Stimulated activated naive CD8-positive, alpha-beta T cell treated with anti-CD3 and anti-CD28 coated beads, Interleukin-15, Interleukin-2, amounts not matched to agents 100 U/mL and 50 U/mL, for 24 hours (primary cell): ENCODE measurements at places on chromosomes 7 and 10.

DNA sequence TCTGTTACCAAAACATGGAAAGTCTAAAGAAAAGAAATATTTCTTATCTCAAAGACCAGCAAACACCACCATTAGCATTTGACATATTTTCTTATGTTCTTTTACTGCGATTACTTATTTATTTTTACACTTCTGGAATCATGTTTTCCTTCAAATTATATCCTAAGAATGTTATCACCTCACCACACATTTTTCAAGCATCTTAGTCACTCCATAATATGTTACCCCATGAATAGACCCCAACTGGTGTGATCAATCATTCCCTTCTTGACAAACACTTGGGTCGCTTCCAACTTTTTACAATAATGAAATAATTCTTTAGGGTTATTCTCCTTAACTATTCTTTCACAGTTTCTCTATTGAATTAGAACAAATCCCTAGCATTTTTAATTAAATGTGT lies 67.4 kb downstream of the AMPH start:
- DNase-seq, result no peak

DNA sequence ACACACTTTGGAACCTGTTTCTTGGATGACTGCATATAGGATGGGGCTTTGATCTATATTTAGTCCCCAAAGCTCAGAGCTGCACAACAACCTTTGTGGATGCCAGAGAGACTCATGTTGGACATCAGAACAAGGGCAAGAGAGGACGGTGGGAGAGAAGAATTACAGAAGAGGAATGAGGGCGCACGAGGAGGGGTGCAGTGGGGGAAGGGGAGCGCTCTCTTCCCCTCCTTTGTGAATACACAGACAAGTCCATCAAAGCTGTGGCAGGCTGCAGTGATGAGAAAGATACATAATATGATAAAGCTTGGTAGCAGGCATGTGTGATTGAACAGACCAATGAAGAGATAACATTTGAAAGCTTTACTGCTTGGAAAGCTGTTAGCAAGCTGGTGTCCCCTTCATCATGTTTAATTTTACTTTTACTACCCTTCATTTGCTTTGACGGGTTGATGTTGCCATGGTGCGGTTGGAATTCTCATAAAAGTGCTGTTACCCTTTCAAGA lies 857.8 kb downstream of the KCNMA1 start:
- DNase-seq, result no peak

GRCh38 chr7:36719083-36719632 lies 5.1 kb downstream of the AOAH start:
- no peak for DNase-seq

- DNase-seq, result peak; percentile 15
Measured at GRCh38 chr10:132058111-132058745, 7.5 kb upstream of the JAKMIP3 start.

DNA sequence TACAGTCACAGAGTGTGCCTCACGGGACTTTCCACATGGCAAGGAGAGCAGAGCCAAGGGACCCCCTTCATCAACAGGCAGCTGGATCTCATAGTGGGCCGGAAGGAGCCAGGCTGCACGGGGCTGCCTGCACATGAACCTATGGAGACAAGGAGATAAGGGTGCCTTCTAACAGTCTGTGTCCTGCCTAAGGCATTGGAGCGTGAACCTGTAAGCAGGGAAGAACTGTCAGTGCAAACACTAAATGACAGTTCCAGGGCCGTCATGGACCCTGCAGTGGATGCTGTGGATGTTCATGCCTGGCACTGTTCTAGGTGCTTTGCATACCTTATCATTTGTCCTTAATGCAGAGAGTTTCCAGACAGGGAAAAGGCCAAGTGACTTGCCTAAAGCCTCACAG lies 85.9 kb downstream of the WIPF3 start:
- no peak for DNase-seq

DNA sequence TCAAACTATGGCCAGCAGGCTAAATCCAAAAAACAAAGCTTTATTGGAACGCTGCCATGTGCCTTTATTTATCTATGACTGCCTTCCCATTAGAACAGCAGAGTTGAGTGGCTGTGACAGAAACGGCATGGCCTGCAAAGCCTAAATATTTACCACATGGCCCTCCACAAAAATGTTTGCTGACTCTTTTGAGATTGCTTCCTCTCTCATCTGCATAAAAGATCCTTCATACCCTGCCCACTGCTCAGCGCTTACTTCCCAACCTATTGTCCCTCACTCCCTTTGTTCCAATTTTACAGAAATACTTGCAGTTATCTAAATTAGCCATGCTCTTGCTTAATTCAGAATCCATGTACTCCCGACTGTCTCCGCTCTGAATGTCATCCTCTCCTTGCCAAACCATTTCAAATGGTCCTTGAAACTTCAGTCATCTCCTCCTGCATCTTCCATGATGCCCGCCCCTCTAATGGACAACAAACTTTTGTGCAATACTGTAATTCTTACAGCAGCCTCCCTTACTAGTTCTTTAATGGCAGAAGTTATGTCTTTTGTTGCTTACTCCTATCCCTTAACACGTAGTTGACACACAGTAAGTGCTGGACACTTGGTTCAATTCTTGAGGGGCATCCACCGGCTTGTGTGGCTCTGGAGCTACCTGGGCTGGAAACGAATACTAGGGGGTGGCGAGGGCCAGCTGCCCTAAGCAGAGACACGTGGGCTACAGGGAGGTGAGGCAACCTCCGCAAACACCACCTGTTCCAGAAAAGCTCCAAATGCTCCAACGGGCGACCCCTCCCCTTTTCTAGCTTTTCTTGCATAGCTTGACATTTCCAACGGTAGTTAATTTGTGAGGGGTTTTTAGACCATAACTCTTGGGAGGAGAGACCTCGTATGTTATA lies 832 bp downstream of the XRCC2 start:
- DNase-seq, result peak; percentile 34

GRCh38 chr7:22676385-22676784 lies 50.6 kb upstream of the IL6 start:
- DNase-seq, result no peak

- DNase-seq, result peak; percentile 86
Measured at GRCh38 chr7:140230516-140230860, 53.7 kb upstream of the KDM7A start.

DNA sequence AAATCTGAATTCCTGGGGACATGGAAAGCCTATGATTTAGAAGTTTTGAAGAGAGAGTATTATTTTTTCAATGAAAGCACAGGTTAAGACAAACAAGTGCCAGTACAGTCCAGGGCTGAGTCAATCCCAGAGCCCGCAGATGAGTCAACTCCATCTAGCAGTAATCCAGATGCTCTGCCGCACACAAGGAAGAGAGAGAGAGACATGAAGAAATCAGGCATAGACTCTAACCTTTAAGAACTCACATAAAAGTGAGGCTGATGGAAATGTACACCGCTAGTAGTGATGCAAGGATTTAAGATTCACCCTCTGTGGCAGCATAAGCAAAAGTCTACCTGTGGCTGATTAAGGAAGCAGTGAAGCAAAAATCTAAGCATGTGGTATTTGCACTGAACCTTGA lies 651.5 kb downstream of the TNS3 start:
- DNase-seq, result no peak

- DNase-seq, result no peak
Measured at GRCh38 chr7:105690325-105690945, 109.1 kb upstream of the EFCAB10 start.

DNA sequence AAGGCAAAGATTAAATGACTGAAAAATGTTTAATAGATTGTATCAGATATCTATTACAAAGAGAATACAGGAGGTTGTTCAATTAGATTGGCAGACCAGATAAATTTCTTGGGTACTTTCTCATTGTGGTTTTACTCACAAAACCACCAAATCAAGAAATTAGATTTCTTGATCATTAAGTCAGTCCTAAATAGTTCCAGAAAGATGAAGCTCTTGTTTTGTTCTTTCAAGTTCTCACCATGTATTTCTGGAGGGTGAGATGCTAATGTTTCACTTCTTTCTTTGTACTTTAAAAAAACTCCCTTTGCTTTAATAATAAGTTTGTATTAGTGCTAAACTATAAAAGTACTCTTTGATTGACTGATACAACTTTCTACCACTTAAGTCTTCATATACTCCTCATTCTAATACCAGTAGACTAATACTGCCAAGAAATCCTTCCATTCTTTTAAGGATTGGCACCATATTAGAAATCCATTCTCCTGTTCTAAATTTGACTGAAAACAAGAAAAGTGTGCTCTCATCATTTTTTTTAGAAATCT lies 69.4 kb downstream of the RNF133 start:
- no peak for DNase-seq

DNA sequence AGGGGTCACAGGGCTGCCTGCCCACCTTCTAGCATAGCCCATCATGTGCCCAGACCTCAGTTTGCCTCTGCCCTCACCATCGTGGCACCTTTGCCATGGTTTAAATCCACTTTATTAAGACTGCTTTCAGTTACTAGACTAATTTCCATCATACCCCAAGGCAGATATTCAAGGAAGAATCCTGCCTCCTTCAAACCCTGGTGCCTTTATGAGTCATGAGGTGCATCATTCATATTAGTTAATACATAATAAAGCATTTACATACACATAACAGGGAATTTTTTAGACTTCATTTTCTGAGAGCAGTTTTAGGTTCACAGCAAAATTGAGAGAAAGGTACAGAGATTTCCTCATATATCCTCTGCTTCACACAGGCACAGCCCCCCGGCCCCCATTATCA lies 62.8 kb downstream of the CXCL12 start:
- DNase-seq, result no peak

DNA sequence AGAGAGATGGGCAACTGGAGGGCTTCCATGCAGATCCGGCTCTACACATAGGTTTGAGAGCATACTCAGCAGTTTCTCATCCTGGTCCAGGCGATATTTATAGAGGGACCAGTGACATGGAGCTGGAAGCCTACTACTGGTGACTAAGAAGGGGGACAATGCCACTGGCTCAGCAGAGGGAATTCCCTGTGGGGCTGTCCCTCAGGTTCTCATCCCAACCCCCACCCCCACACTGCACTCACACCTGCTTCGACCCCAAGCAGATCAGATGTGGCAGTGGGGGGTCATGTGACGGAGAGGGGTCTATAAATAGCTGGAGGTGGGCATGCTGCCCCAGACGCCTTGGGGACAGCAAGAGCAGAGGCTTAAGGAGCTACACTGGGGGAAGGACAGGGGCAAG lies at the start of gene CLCN1:
TSS of gene CLCN1 (plus strand) at position 336 of the 400 bp plus-strand sequence. CDS start 102 bp downstream, outside the sequence.
- DNase-seq, result no peak

DNA sequence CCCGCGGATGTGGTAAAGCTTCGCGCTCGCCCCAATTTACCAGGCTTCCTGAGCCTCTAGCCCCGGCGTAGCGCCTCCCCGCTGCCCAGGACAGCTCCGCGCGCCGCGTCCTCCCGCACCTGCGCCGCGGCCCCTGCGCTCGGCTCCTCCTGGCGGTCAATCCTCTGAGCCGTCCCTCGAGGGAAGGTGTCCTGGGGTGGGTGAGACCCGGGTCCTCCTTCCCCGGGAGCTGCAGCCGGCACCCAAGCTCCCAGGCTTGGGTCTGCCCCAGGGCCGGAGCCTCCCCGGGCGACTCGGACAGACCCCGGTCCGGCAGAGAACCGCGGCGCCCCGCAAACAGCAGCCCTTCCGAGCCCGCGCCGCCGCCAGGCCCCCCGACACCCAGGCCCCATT lies 512 bp downstream of the OSBPL3 start:
- DNase-seq, result peak; percentile 81

DNA sequence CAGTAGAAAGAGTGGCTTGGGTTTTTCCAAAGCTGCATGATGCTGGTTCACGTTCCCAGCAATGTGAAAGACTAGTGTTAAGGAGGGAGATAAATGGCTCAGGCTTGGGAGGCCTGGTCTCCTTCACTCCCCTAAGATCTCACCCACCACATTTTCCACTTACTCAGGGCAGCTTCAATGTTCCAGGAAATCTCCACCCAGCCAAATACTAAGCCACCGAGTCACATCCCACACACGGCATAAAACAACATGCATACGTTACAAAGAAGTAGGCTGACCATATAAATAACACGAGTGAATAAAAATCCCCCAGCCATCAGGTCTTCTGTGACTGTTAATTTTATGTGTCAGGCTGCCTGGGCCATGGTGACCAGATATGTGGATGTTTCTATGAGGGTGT lies 303.5 kb downstream of the SFMBT2 start:
- peak; percentile 20 for DNase-seq

DNA sequence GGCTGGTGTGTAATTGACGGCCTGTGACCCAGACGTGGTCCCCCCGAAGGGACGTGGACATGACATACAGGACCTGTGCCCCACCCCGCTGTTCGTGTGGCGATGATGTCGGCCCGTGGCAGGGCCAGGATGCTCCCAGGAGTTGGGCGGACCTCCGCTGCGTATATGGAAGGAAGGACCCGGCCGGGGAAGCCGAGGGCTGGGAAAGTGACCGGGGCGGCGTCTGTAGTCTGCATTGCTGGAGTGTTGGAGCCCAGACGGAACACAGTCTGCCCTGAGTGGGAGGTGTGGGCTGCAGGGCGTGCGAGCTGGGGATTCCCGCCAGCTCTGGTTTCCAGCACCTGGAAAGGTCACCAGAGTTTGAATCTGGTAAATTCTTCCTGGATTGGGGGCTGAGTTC lies 45.0 kb upstream of the FOXL3 start:
- DNase-seq, result no peak

GRCh38 chr7:37104822-37105518 lies 343.7 kb downstream of the ELMO1 start:
- no peak for DNase-seq

DNA sequence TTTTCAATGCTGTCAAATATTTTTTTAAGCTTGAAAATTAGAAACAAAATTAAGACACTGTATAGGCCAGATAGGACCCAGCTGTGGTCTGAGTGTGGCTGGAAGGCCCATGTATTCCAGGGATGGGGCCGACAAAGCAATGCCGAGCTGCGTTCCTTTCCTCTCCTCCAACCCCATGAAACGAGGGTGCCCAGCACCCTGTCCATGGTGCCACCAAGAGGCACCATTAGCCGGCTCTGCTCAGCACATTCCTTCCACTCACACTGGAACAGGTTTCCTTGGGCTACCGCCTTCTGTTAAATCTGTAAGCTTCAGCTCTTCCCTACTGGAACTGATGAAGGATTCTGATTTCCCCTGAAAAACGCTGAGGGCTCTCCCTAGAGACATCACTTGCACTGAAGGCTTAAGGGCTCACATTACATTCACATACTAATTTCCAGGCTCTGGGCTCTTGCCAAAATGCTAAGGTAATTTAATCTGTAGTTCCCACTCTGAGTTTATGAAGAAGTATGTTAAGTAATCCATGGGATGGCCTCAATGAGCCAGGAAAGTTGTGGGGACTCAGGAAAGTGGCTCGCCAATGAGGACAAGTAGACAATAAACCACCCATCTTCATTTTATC lies 73.7 kb upstream of the CAMK2B start:
- no peak for DNase-seq

- DNase-seq, result no peak
Measured at GRCh38 chr7:1022356-1022755, 22.0 kb upstream of the GPR146 start.

- DNase-seq, result no peak
Measured at GRCh38 chr10:29878492-29878891, 180.9 kb downstream of the JCAD start.

DNA sequence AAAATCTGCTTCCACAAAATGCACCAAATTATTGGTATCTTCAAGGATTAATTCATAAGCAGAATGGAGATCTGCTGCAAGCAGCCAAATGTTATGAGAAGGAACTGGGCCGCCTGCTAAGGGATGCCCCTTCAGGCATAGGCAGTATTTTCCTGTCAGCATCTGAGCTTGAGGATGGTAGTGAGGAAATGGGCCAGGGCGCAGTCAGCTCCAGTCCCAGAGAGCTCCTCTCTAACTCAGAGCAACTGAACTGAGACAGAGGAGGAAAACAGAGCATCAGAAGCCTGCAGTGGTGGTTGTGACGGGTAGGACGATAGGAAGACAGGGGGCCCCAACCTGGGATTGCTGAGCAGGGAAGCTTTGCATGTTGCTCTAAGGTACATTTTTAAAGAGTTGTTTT lies 12.1 kb downstream of the IFIT3 start:
- DNase-seq, result no peak
